ENCODE measurements at places on chromosomes 11 and 22.

DNA sequence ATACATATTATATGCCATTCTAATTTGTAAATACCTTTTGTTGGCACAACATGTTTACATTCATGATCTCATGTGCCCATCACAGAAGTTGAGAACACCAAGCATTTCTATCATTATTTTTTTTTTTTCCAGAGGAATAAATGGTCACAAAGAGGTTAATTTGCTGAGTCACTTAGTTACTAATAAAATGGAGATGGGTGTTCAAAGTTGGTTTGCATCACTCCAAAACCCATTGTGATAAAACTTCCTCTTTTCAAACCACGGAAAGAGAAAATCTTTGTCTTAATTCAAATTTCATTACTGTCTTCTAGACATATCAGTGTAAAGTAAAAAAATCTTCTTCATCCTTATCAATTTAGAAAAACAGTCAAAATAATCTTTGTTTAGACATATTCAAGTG, 636.8 kb upstream of the CCDC179 start:
- no peak for DNase-seq

DNA sequence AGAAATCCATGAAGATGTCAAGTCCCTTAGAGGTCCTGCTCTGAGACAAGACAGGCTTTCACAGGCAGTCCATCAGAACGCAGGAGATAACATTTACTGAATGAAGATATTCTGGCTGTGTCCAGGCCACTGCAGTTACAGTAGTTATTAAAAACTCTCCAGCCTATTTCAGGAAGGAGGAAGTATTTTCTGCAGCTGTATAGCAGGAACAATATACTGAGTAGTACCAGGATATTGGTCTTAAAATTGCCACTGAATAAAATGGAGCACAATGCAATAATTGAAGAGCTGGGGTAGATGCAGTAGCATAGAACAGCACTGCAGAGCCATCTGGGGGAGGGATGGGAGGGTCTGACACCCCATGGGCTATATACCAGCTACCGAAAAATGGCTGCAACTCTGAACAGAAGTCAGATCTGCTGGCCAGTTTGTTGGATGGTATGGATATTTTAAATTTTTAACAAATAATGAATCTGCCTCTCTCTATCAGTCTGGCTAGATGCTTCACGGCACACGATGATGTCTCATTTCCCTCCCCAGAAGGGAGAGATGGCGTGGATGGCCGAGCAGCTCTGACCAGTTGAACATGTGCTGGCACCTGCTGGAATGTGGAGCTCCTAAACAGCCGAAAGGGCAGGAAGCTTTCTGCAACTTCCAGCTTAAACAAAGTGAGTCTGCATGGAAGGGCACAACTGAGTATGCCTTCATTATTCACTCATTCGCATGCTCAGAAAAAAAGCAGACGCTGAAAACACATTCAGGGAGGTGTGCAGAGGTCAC, 342.1 kb upstream of the SYN3 start:
- DNase-seq, result no peak

- DNase-seq, result no peak
Observed at GRCh38 chr11:75425422-75425821, 7.6 kb downstream of the KLHL35 start.

- DNase-seq, result no peak
Observed at GRCh38 chr22:47919001-47919441, 1156.6 kb downstream of the TBC1D22A start.

DNA sequence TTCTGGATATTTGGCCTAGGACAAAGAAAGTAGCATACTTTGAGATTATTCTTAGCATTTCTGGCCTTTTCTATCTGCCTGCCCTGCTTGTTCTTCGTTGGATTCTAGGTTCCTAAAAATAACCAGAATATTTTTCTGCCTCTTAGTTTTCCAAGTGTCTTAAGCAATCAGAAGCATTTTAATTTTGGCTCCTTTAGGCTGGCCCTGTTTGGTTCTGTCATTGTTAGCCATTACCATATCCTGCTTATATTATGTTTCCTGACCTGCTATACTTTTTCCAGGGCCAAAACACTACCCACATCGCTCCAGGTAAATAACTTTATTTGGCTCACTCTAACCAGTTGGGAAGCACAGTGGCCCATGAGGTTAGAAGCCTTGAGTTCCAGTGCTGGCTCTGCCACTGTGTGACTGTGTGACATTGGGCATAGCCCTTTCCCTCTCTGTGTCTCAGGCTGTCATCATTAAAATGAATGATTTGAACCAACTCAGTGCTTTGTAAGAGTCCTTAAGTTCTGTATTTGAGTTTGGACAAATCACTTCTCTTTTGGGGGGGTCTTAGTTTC, 91.1 kb downstream of the STIM1 start:
- DNase-seq, result no peak

DNA sequence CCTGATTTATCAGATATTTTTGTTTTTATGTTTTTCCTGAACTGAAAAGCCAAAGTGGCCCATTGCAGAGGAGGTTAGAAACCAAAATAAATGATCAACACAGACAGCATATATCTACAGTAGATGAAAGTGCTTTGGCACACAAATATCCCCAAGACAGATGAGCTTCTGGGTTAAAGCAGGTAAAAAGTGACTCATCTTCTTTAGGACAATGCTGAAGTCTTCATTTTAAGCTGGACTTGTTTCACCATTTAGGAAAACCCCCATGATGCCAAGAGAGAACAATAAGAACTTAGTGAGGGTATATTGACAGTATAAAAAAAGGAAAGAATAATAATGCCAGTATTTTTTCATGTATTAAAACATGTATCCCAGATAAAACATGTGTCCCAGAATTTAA, 100.8 kb upstream of the OR9G4 start:
- no peak for DNase-seq

GRCh38 chr11:11022125-11022730, 164.4 kb upstream of the ZBED5 start:
- DNase-seq, result peak; percentile 27

- no peak for DNase-seq
Observed at GRCh38 chr11:37322333-37323194, 724.5 kb upstream of the RAG2 start.

DNA sequence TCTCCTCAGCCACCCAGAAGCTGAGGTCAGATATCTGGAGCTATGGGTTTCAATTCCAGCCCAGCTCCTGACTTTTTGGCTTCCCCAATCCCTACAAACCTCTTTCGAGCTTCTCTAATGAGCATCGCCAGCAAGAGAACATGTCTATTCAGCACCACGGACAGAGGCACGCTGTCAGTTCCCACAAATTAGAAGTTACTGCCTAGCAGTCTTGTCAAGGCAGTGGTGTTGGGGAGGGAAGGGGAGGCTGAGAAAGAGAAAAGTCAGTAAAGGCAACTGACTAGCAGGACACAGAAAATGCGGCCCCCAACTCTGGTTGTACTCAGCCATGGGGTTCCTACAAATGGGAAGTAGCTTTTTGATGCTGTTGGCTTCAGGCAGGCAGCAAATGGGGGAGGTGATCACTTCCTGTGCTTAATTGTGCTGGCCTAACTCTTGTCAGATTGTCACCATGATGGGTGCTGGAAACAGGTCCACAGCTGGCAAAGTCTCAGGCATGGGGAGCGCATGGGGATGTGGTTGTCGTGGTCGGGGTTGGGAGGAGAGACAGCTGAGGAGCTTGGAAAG, 205.9 kb downstream of the ST3GAL4 start:
- DNase-seq, result no peak

DNA sequence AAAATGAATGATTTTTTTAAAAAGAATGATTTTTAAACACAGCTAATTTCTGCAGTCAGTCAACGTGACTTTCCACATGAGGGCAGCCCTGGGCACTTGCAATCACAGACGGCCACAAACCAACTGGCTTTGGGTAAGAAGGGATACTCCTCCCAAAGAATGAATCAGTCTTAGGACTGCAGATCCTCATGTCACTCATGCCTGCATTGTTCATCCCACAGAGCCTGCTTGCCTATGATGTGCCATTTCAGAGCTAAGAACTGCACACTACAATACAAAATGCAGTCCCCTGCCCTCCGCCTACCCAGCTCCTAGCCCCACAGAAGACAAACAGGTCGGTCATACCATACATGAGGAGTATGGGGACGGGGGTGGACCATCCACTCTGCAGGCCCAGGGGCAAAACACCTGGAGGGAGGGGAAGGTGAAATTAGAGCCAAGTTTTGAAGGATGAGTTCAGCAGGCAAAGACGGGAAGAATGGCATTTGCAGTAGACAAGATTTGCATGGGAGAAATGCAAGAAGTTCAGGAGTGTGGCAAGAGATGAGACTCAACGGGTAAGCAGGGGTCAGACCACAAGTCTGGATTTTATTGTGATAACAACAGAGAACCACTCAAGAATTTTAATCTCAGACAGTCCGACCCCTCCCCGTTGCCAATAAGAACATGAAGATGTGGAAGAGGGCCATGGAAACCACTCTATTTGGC, 24.7 kb downstream of the PACSIN2 start:
- no peak for DNase-seq

DNA sequence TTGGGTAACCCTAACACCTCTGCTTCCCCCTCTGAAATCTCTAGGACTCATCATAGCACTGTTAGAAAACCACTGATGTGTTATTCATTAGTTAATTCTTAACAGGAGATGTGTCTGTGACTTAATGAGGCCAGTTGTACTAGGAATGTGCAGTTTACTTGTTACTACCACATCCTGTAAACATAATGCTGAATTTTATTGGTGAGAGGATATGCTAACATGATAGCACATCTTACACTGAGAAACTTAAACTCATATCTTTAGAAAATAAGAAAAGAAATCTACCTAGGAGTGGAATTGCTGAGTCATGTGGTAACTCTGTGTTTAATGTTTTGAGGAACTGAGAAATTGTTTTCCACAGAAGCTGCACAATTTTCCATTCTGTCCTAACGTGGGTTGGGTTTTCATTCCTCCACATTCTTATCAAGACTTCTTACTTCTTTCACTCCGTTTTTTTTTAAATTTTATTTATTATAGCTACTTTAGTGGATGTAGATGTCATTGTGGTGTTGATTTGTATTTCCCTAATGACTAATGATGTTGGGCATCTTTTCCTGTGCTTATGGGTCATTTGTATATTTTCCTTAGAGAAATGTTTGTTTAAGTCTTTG, 33.7 kb downstream of the RNF121 start:
- no peak for DNase-seq

DNA sequence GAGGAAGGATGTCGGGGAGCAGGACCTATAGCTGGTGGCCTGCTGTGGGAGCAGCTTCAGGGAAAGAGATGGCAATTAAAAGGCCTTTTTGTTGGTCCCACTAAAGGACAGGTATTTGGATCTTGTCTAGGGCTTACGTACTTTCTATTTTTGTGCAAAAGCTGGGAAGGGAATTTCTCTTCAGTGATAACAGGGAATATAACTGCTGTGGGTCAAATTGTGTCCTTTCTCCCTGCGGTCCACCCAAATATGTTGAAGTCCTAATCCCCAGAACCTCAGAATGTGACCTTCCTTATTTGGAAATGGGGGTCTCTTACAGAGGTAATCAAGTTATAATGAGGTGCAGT, 14.0 kb downstream of the HSPA8 start:
- no peak for DNase-seq

DNA sequence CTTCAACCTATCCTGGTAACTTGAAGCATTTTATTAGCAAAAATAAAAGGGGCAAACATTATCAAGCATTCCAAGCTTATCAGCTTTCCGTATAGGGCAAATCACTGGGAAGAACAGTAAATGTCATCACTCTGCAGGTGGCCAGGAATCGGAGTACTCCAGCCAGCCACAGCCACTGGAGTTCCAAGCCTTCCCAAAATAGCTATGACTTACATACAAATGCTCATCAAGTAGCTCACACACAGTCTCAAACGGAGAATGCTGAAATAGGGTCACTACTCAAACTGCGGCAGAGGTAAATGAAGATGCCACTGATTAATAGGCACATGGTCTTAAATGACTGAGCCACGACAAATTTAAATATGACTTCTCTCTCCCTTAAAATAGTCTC, 2.1 kb downstream of the USP28 start:
- DNase-seq, result no peak

GRCh38 chr22:31585161-31585859, 76.7 kb downstream of the PISD start:
- DNase-seq, result no peak

- no peak for DNase-seq
Observed at GRCh38 chr11:58178444-58178843, 10.4 kb upstream of the OR9Q2 start.

- DNase-seq, result no peak
Observed at GRCh38 chr22:28023036-28023435, 104.0 kb upstream of the PITPNB start.

- no peak for DNase-seq
Observed at GRCh38 chr22:23984430-23984829, 4.5 kb downstream of the GSTT2 start.

- DNase-seq, result no peak
Observed at GRCh38 chr11:97087419-97087818, 697.6 kb downstream of the JRKL start.

GRCh38 chr11:68358416-68358815, 46.0 kb downstream of the LRP5 start:
- no peak for DNase-seq

DNA sequence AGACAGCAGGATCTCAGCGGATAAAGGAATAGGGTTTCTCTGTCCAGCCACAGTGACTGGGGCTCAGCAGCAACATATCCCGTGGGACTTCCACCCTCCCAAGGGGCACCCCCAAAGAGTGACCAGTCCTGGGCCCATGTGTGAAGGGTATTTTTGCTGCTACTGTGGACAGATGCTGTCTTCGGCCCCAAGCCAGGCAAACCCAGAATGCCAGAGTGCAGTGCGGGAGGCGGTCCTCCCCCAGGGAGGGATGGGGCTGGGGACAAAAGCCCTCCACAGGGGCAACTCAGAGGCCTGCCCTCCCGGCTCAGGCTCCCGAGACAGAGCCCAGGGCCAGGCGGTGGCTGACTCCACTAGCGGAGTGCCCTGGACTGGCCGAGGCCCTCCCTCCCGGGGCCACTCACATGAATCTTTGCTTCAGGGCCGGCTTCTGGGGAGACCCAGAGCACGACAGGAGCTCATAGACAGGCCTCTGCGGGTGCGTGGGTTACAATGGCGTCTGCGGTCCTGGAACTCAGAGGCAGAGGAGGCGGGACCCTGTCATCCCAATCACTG, 34.7 kb upstream of the WNT7B start:
- no peak for DNase-seq

DNA sequence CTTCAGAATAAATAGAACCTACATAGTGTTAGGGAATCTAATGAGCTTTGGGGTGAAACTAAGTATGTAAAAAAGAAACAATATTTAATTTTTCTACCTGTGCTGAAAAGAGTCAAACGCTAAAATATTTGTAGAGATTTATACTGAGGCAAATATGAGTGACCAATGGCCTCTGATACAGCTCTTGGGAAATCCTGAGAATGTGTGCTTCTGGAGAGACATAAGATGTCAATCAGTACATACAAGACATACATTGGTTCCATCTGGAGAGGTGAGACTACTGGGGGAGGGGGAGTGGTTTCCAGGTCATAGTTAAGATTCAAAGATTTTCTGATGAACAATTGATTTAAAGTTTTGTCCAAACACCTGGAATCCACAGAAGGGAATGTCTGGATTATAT, 970 bp downstream of the ASRGL1 start:
- no peak for DNase-seq

DNA sequence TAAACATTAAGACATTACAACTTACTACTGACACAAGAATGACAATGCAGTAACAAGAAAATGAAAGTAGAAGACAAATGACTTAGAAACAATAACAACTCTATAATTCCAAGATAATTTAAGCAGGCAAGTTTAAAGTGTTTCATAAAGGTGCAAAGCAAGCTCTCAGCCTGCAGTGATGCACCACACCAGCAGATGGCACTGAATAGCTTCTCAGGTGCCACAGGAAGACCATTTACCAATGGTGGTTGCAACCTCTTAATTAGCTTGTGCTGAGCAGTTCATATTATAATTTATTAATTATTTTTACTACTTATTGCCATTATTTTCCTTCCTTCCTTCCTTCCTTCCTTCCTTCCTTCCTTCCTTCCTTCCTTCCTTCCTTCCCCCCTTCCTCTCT, 60.6 kb downstream of the NXPE2 start:
- DNase-seq, result no peak

GRCh38 chr11:72635309-72635915, 38.8 kb downstream of the PDE2A start:
- DNase-seq, result no peak

All from activated T-cell treated with anti-CD3 and anti-CD28 coated beads for 4 hours (primary cell).